ENCODE measurements at places on chromosomes 3 and 15.

DNA sequence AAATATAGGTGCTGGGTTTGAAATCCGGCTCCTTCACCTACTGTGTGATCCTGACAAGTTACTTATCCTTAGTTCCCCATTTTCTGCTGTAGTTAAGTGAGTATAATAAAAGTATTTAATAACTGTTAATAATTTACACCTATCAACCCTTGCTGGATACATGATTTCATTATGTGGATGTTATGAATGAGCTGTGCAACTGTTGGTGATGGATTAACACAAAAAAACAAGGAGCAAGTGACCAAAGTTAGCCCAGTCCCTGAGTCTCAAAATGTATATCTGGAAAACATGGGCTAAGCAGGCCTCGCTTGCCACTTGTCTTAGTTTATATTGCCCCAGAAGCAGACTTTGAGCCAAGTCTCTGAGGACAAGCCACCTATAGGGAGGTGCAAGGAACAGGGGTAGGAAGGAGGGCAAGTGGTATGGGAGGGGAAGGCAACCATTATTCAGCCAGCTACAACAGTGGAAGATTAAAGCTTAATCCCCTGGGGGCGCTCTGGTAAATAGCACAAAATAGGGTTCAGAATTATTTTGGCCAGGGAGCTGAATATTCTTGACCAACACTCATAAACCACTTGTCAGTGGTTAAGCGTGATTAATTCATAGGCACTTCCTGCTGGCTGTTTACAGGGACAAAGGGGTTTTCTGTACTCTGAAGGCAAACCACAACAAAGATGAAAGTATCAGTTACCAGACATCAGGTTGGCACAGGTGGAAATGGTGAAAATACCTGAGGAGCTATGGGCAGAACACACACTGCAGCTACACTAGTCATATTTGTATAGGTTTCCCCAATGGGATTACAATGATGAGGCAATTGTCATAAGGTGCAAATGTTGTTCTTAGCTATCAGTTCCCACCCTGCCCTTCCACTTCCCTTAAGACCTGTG, 76.2 kb downstream of the TRIM42 start:
- DNase-seq: no peak

DNA sequence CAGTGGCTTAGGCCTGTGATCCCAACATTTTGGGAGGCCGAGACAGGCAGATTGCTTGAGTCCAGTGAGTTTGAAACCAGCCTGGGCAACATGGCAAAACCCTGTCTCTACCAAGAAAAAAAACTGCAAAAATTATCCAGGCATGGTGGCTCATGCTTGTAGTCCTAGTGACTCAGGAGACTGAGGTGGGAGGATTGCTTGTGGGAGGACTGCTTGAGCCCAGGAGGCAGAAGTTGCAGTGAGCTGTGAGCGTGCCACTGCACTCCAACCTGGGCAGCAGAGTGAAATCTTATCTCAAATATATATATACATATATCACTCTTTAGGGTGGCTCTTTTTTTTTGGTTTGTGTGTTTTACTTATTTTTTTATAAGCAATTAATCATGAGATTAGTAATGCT, 83.7 kb upstream of the WDR72 start:
- DNase-seq: no peak

- DNase-seq: no peak
These were observed 76.8 kb upstream of the GATA2 start for GRCh38 chr3:128569756-128570155.

- no peak for DNase-seq
These were observed 392.6 kb upstream of the ADAMTS9 start for GRCh38 chr3:65080432-65080831.

GRCh38 chr3:25294169-25294805, 133.8 kb upstream of the RARB start:
- no peak for DNase-seq

GRCh38 chr3:12138044-12138443, 20.7 kb downstream of the TIMP4 start:
- no peak for DNase-seq

- DNase-seq: no peak
These were observed 24.0 kb downstream of the GPR176 start for GRCh38 chr15:39896101-39896500.

DNA sequence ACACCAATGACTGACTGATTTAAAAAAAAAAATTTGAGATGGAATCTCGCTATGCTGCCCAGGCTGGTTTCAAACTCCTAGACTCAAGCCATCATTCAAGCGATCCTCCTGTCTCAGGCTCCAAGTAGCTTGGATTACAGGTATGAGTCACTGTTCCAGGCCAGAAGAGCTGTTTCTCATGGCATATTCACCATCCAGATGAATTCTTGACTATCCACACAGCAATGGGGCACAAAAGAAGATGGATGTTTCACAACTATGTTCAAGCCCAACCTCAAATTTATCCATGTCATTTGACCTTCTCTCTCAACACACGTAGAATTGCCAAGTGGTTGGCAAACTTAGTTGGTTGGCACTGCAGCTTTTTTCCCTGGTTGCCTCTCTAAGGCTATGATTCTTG, 40.6 kb downstream of the PRICKLE2 start:
- DNase-seq: no peak

DNA sequence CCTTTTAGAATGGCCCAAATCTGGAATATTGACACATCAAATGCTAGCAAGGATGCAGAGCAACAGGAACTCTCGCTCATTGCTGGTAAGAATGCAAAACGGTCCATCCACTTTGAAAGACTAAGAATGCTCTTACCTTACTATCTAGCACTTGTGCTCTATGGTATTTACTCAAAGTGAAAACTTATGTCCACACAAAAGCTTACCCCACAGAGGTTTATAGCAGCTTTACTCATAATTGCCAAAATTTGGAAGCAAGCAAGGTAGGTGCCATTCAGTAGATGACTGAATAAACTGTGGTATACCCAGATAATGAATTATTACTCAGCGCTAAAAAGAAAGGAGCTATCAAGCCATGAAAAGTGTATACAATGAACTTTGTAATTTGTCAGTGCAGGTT, 96.4 kb downstream of the CTNNB1 start:
- no peak for DNase-seq

DNA sequence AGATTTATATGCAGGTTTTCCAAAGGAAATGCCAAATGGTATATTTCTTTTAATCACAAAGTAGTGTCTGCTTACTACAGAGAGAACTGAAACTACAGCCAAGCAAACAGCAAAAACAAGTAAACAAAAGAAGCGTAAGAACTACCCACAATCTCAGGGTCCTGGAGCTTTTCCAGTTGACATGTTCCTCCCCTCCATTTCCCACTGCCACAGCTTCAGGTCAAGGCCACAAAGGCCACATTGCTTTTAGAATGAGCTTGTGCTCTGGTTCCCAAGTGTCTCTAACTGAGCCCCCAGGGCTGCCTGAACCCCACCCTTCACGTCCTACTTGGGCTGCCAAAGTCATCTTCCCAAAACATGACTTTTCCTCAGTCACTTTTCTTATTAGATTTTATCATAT, 24.1 kb downstream of the CTDSPL start:
- DNase-seq: no peak

- DNase-seq: no peak
These were observed 176.0 kb downstream of the SOX2 start for GRCh38 chr3:181887685-181888084.

DNA sequence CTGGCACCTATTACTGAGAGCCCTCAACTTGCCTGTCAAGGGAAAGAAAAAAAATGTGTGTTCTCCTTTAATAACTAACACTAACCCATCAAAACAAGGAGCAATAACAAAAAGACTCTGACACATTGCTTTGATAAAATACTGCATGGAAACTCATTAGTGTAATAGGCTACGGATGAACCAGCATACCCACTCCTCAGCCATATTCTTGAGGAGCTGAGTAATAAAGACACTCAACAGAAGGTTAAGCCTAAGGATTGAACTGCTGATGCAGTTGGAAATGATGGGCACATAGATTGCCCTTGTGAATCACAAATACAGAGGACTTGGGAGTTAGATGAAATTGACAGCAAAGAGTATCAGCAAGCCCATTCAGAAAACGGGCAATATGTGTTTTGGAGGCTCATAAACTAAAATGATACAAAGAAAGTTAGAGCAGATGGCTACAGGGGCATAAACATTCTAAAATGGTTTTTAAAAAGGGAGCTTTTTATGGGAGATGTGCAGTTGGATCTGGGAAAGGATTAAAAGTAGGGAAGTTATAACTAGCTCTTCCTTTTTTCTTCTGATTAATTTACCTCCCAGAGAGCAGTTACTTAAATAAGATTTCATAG, 447.6 kb upstream of the IL12A start:
- no peak for DNase-seq

DNA sequence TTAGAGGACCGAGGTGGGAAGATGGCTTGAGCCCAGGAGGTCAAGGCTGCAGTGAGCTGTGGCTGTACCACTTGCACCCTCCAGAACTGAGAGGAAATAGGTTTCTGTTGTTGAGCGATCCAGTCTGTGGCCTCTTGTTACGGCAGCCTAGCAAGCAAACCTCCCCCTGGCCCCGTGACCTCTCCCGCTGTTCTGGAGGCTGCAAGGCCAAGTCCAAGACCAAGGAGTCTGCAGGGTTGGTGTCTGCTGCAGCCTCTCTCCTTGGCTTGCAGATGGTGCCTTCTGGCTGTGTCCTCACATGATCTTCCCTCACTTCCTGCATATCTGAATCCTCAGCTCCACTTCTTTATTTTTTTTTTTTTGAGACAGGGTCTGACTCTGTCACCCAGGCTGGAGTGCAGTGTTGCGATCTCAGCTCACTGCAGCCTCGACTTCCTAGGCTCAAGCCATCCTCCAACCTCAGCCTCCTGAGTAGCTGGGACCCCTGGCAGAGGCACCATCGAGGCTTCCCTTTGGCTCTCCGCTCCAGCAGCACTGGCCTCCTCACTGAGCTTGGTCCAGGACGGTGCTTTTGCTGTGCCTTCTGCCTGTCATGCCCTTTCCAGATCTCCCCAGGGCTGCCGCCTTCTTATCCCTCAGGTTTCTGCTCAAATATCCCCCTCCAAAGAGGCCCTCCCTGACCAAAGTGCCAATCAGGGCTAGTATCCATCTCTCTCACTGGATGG, 18.0 kb upstream of the PLXND1 start:
- no peak for DNase-seq

GRCh38 chr15:61155741-61156700, 73.1 kb downstream of the RORA start:
- DNase-seq: no peak

GRCh38 chr3:98536456-98537017, 4.8 kb downstream of the GPR15 start:
- DNase-seq: no peak

- DNase-seq: no peak
These were observed 15.8 kb upstream of the RAMAC start for GRCh38 chr15:82970078-82970686.

DNA sequence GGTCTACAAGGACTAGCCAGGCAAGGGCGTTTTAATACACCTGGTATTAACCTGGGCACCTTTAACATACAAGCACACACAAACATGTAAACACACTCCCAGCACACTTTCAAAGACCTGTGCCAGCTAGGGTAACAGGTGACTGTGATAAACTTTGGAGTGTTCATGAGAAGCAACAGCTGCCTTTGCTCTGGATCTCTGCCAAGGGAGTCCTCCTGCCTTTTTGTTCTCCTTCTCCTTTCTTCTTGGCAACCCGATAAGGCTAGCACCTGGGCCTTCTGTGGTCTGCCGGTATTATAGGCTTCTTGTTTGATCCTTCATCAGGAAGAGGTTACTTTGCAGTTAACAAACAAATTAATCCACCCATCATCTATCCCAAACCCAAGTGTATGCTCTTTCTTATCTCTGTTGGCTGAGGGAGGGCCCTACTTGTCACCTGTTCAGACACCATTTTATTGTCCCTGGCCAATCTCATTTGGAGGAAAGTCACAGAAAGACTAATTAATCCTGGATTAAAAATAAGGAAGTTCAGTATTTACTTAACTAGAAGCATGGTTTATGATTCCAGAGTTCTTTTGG, at the start of gene RETNLB:
Gene RETNLB (minus strand): TSS at position 7 of the 579 bp plus-strand sequence. CDS start 225 bp downstream, outside the sequence.
- no peak for DNase-seq

- DNase-seq: no peak
These were observed 195.8 kb downstream of the MECOM start for GRCh38 chr3:169467751-169468150.

DNA sequence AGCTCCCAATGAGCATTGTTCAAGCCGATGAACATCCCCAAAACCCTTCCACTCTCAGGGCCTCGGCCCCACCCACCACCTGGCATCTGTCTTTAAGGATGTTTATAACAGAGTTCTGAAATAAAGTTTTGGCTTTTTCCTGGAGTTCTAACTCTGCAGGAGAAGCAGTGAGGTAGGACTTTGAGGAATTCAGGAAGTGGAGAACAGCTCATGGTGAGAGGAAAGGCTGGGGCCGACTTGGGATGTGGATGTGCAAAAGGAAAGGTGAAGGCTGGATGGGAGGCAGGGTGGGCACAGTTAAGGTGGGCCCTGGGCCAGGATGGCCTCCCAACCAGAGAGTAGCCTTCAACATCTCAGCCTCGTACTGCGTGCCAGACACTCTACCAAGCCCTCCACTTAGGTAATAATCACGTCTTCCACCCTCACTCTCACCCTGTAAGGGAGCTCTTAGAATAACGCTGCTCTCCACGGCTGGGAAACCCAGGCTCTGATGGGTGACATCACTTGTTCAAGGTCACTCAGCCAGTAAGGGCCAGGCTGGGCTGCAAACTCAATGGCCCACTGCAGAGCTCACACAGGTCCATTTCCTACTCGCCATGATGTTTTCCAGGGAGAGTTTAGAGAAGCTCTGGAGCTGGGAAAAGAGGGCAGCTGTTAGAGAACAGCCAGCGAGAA, 28.5 kb downstream of the LIPC start:
- no peak for DNase-seq

DNA sequence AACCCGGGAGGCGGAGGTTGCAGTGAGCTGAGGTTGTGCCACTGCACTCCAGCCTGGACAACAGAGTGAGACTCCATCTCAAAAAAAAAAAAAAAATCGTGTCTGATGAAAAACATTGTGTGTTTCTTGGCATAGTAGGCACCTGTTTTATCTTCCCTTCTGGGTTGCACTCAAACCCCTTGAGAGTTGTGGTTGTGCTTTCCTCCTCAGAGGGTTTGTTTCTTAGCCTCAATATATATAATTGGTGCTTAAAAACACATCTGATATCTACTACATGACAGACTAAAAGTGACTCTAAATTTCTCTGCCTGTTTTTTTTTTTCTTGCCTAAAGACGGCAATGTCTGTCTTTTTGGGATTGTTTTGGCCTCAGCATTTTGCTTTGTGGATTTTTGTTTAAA, 7.6 kb downstream of the NR1D2 start:
- no peak for DNase-seq

DNA sequence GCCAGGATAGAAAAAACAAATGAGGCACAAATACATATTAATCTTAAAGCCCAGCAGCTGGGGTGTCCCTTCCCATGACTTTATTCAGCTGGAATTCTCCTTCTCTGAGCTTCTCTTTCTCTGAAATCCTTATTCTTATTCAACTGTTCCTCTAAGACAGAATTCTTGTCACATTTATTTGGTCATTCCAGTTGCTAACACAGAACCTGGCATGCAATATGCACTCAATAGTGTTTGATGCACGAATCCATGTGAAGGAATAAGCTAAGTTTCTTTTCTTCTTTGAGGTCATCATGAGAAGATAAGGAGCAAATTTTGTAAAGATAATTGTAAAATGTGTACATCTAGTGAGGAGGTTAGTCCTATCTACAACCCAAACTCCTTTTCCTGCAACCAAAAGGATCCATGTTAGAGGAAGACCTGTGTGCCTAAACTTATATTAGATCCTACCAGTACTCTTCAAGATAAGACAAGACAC, 154.2 kb upstream of the KCNMB2 start:
- no peak for DNase-seq

GRCh38 chr3:53194210-53195065, 33.4 kb downstream of the PRKCD start:
- no peak for DNase-seq

GRCh38 chr15:98616397-98616796, 31.9 kb upstream of the IGF1R start:
- DNase-seq: no peak

- no peak for DNase-seq
These were observed 151.6 kb downstream of the SERPINI1 start for GRCh38 chr3:167887096-167887495.
